Epithelial cell of proximal tubule (primary cell): ENCODE measurements at places on chromosomes 5 and 9.

- no peak for DNase-seq
Measured at GRCh38 chr5:93022796-93023447, 558.1 kb downstream of the NR2F1-AS1 start.

DNA sequence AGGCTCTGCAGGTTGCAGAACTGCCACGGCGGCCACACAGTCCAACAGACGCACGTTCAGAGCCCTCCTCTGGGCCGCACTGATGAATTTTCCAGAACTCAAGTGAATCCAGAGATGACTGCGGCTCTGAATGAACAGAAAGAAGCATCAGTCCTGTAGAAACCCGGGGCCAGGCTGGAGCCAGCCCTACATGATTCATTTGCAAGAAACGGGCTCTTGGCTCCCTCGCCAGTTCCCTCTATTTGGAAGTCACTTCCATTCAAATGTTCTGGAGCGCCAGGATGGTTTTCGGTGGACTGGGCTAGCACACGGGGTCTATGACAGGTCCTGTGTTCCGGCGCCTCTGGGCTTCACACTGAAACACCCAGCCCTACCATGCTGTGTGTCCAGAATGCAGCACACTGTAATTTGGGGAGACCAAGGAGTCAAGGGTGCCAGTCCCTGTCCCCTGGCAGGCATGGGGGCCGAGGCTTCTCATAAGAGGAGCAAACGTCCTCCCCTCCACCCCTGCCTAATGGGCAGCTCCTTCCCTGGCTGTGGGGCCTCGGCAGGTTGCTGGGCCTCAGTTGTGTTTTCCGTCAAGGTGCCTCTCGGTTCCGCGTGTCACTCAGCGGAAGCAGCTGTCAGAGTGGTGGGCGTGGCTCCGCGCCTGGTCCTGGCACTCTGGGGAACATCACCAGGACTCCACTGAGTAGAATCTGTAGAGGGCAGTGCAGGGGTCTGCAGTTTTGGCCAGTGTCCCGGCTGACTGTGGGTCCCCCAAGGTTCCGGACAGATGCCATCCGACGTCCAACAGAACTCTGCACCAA lies 18.1 kb upstream of the COL5A1 start:
- no peak for DNase-seq

DNA sequence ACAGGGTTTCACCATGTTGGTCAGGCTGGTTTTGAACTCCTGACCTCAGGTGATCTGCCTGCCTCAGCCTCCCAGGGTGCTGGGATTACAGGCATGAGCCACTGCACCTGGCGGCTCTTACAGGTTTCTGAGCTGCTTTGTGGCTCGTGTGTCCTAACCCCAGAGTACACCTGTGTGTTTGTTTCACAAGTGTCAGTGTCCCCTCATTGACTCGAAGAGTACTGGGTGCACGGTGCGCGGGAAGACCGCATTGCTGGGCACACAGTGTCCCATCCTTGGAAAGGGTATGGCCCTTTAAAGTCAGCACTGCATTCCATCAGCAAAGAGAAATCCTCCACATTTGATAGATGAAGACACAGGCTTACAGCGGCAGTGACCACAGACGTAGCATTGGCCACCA lies 23.8 kb downstream of the NDST1 start:
- no peak for DNase-seq

DNA sequence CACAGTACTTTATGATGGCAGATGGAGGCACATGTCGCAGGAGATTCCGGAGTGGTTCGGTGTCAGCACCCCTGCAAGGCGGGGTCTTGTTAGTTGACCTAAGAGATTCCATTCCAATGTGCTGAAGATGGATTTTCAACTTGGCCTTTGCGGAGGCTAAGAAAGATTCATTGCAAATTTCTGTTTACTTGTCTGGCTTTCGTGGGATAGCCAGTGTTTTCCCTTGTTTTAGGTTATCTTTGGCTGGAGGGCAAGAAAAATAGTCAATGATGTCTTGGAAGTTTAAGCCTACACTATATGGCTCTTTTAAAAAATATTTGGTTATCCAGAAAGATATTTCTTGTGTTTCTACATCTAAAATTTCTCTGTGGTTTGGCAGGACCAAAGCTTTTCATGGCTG lies 123.6 kb upstream of the PTCH1 start:
- no peak for DNase-seq

DNA sequence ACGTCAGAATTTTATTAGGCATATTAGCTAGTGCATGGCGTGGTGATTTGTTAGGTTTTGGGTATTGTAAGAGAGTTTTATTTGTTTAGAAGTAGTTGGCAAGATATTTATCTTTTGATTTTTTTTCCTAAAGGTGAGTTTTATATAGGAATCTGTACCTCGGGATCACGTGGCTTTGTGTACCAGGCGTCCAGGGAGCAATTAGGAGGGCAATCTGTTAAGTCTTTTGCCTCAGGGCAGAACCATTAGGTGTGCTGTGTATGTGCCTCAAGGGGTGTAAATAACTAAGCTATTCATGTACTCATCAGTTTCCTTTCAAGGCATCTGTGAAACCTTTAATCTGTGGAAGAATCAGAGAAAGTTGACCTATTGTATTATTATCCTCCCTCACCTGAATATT lies 39.4 kb downstream of the ZSWIM6 start:
- DNase-seq = no peak

- DNase-seq = no peak
Measured at GRCh38 chr5:133109655-133110483, 58.1 kb downstream of the HSPA4 start.

DNA sequence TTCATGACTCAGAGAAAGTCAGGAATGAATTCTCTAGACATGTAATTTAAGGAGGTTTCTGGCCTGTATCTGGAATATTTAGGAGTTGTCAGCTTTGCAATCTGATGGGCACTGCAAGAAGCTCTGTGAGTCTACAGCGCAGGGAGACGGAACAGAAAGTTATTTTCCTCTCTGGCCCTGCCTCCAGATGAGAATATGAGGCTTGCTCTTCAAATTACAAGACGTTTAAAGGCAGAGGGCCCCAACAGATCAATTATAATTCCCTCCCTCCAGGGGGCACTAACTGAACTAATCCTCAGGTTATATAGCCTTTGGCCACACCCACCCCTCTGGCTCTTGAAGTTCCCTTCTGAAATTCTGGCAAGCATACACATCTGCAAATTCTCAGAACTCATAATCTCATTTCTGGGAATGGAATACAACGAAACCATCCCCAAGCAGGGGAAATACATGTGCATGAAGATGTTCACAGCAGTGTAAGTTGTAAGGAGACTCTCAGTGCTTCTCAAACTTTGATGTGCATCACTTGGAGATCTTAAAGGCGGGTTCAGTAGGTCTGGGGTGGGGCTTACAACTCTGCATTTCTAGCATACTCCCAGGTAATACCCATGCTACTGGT lies 307.6 kb downstream of the CWC27 start:
- no peak for DNase-seq

DNA sequence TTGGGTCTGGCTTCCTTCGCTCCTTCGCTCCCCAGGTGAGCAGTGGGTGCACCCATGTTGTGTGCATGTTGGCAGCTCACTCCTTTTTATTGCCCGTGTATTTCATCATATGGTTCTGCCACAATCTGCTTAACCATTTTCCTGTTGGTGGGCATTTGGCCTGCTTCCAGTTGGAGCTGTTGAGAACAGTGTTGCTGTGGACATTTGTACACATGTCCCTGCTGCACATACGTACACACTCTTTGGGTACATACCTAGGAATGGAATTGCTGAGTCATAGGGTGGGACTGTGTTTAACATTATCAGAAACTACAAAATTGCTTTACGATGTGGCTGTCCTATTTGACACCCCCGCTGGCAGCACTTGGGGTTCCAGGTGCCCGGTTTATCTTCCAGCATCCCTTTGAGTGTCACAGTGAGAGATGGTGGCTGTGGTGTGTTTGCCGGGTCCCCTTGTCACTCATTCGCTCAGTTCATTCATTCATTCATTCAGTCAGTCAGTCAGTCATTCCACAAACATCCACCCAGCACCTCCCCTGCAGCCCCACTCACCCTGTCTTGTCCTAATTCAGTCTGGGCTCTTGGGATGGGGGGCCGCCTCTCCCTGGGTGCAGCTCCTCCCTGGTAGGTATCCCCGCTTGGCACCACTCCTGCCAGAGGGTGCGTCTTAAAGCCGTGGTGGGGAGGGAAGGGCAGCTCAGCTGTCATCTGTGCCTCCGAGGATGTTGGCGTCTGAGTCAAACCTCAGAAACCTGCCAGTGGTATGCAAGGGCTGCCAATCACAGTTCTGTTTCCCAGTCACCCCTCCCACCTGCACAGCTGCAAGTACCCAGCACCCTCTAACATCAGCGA lies 7.9 kb upstream of the FIBCD1 start:
- DNase-seq = no peak

GRCh38 chr9:91882627-91883026 lies 67.4 kb downstream of the ROR2 start:
- no peak for DNase-seq

GRCh38 chr9:21565155-21565554 lies 83.0 kb upstream of the IFNE start:
- no peak for DNase-seq

DNA sequence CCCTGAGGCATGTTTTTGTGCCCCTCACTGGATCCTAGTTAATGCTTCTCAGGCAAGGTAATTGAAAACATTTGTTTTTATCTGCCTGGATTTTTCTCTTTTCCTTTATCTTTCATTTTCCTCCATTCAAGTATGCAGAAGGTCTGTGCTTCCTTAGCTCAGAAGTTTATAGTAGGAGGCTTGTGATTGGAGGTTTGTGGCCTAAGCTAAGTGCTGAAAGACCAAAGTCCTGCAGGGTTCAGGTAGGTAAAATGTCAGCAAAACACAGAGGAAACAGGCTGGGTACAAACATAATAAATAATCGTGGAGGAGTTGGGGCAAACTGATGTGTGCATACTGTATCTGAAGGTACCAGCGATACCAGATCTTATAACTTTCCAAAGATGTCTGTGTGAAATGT lies 230.9 kb upstream of the KLF4 start:
- DNase-seq = no peak

DNA sequence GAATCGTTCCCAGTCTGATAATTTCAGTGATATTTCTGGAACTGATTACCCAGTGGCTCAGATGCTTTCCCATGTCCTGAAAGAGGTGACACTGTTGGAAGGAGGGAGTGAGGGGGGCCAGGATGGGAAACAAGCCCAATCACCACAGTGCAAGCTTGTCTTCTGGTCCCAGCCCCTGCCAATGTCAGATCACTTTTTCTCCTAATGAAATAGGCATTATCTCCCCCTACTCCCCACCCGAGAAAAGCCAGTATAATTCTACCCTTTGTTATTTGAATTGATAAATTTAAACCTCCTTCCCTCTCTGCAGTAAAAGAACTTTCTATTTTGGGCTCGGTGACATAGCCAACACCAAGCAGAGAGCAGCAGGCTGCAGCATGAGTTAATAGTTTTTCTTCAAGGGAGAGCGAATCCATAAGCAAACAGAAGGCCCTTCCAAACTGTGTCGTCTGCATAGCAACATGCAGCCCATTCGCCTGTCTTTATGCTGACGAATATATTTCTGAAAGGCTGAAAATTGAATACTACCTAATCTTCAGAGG lies 14.6 kb upstream of the PPP2CA start:
- DNase-seq = no peak

DNA sequence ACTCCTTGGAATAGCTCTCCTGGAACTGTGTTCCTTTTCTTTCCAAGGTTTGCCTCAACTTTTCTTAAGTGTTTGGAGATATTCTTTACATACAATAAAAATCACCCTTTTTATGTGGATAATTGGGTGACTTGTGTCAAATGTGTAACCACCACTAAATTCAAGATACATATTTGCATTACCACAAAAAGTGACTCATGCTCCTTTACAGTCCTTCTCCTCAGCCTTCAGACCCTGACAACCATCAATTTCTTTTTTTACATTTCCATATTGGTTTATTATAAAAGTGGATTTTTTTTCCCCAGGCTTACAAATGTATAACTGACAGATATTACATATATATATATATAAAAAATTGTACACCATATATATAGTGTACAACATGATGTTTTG lies 372.0 kb upstream of the KCNN2 start:
- DNase-seq = no peak

- no peak for DNase-seq
Measured at GRCh38 chr5:81924442-81924841, 47.4 kb upstream of the ATG10 start.

DNA sequence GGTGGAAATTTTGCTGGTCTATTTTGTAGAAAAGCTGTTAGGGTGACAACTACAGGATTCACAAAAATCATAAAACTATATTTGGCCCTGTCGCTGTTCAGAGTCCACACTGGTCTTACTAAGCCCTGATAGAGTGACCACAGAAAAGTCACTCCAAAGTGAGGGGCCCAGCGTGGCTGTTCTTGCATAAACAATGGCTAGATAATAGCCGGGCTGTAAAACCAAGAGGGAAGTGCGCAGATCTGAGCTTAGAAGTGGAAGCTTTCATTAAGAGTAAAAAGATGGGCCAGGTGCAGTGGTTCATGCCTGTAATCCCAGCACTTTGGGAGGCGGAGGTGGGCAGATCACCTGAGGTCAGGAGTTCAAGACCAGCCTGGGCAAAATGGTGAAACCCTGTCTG lies 15.5 kb upstream of the CTSL start:
- no peak for DNase-seq

GRCh38 chr9:14221558-14221957 lies 92.4 kb downstream of the NFIB start:
- DNase-seq = peak; percentile 90

DNA sequence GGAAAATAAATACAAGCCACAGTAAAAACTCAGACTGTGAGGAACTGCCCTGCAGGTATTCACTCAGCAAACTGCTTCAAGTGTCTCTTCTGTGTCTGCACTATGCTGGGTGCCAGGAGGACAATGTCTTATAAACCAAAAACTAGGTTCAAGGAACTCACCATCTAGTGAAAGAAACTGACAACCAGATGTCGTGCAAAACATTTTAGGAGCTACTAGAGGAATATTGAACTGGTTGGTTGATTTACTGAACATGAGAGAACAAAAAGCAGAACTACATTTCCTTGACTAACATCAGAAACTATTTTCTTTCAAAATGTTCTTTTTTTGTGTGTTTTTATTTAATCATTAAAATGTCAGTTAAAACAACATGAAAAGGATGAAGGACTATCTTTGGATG lies 35.2 kb downstream of the ZNF366 start:
- no peak for DNase-seq

DNA sequence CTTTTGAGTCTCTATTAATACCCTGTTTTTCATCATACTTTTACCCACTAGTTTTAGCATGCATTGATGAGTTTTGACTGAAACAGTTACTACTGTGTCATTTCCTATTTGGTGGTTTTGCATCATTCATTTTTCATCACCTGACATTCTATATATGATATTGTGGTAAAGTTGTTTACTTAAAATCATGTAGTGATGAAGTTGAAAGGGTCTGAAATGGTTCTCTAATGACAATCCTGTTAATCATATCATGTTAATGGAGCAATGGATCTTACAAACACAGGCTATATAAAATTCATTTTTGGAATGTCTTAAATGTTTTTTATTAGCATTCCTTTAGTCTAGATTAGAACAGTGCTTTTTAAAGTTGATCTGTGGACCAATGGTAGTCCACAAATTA lies 84.1 kb downstream of the ERBIN start:
- no peak for DNase-seq

GRCh38 chr5:1029282-1029944 lies 20.8 kb downstream of the NKD2 start:
- no peak for DNase-seq

GRCh38 chr9:13993632-13994185 lies 320.2 kb downstream of the NFIB start:
- DNase-seq = no peak

- DNase-seq = no peak
Measured at GRCh38 chr5:10934783-10935355, 173.8 kb upstream of the DAP start.
